ENCODE measurements at places on chromosomes 2 and 18. TPM values are rescaled to one million over a fixed set of nuclear protein-coding genes. Genes with fewer than 3 reads are reported as not detected.

The CTLA4 gene
- not detected for total RNA-seq

- DNase-seq = no peak
Measured at GRCh38 chr2:126059379-126059778, 596.6 kb upstream of the GYPC start.

The CNDP1 gene
- total RNA-seq = not detected

The MAP3K19 gene
- total RNA-seq = not detected

- DNase-seq = no peak
Measured at GRCh38 chr2:70420740-70421139, 118.9 kb upstream of the FAM136A start.

- DNase-seq = no peak
Measured at GRCh38 chr2:44759823-44760222, 181.7 kb upstream of the SIX3 start.

- no peak for DNase-seq
Measured at GRCh38 chr2:38806733-38807059, 28.7 kb downstream of the GEMIN6 start.

The CRIM1 gene
- total RNA-seq = 618 TPM

DNA sequence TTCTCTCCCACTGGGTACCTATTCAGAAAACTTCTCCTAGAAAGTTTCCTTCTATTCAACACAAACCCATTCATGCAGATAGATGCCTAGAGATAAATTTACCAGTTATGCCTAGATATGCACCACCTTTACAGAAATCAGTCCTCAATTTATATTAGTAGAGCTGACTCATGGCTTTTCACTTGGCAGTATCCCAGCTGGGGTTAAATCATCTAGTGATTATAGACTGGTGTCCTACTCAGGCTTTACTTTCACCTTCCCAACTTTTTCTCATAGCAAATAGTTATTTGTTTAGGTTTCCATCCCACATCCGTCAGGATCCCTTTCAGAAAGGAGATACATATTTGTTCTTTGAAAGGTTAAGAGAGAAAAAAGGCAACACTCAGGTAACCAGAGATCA is 124.5 kb downstream of the AQP4 start:
- no peak for DNase-seq

- no peak for DNase-seq
Measured at GRCh38 chr2:83017366-83018090, 1441.6 kb downstream of the SUCLG1 start.

The GALNT3 gene
- total RNA-seq = 3.2 TPM

The PARD6G gene
- 5.4 TPM for total RNA-seq

DNA sequence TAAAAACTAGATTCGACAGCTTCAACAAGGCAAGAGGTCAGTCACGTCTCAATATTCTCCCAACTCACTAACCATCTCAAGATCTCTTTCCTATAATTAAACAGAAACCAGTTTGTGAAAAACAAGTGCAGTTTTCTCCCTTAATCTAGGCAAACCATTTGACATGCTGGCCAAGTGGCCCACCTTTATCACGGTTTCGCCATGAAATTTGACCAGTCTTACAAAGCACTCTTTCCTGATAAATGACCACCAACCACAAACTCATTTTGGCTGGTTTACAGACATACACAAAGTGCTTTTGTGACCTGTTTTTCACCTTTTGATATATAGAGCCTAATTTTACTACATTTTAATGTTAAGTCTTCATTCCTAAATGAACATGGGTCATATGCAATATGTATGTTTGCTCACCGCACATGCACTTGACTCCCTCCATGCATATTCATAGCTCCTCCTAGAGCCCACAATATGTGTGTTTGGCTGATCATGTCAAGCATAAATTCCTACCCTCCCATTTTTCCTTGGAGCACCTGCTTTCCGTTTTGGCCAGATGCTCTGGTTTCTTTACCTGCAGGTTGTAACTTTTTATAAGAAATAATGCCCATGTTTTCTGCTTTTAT is 385.1 kb downstream of the RAD51AP2 start:
- no peak for DNase-seq

DNA sequence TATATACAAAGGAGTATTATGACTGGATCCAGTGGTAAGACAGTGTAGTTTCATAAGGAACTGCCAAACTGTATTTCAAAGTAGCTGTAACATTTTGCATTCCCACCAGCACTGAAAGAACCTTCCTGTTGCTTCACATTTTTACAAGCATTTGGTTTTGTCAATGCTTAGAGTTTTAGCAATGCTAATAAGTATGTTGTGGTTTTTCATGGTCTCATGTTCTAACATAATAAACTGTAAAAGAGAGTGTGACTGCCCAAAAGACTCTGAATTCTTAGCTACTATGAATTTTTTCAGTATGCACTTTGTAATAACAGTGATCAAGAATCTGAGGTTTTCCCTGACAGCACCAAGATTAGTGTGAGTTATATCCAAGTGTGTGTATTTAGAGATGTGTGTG is 604.2 kb downstream of the XIRP2 start:
- no peak for DNase-seq

DNA sequence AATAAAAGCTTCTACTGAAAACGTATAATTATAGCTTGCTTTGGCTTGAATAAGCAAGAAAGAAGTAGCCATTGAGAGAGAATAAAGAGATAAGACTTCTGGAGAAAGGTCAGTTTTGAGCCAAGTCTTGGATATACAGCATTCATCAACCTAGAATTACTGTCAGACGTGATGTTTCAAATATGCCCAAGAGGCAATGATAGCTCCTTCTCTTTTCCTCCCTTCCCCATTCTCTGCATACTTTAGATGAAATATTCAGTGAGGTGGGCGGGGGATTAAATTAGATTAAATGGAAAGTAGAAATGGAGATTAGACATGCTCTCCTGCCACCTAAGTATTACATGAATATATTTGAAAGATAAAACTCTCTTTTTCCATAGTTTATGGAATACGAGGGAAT is 8.7 kb downstream of the ANTXR1 start:
- no peak for DNase-seq

The KLHL14 gene
- 0.48 TPM for total RNA-seq

The SCN1A gene
- total RNA-seq = not detected

The C2orf92 gene
- 0.78 TPM for total RNA-seq

The B3GNT7 gene
- 0.44 TPM for total RNA-seq

DNA sequence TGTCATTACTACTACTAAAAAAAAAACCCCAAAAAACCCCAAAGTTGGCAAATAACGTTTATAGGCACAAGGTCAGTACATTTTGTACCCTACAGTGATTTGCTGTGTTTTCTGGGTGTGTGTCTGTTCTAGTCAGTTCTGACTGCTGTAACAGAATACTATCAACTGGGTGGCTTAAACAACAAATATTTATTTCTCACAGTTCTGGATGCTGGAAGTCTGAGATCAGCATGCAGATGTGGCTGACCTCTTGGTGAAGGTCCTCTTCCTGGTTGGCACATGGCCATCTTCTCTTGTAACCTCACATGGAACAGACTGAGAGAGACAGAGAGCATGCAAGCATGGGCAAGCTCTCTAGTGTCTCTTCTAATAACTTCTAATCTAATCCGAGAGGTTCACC is 103.1 kb downstream of the CERS6 start:
- no peak for DNase-seq

DNA sequence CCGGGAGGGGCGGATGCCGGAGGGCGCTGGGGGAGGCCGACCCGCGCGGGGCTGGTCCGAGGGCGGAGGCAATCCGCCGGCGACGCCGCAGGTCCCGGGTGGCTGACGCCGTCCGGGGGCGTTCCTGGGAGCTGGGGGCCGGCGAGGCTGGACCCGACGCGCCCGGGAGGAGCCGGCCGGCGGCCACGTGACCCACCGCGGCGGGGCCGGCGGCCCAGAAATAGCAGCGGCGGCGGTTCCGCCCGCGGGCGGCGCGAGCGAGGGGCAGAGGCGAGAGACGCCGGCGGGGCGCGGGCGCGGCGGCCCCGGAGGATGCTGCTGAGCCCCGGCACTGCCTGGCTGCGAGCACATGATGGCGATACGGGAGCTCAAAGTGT is at the start of gene RAB31:
Gene RAB31, plus strand, starts transcription at position 245 of the 377 bp plus-strand sequence. Its CDS starts 105 bp downstream, at position 350.
- DNase-seq = no peak

DNA sequence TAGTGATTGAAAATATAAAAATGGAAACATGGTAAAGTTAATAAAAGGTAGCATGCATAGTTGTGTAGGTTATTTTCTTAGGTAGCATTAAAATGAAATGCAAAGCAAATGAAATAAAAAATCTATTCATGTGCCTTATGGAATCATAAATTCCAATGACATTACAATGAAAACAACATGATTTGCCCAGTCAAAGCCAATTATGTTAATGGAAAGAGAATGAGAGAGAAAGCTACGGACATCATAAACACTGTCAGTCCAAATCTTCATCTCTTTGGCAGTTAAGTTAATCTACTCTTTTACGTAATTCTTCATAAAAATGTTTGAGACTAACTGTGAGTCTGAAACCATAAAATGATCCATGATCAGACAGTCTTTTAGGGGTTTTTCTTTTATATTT is 636.7 kb upstream of the SYT4 start:
- DNase-seq = no peak

DNA sequence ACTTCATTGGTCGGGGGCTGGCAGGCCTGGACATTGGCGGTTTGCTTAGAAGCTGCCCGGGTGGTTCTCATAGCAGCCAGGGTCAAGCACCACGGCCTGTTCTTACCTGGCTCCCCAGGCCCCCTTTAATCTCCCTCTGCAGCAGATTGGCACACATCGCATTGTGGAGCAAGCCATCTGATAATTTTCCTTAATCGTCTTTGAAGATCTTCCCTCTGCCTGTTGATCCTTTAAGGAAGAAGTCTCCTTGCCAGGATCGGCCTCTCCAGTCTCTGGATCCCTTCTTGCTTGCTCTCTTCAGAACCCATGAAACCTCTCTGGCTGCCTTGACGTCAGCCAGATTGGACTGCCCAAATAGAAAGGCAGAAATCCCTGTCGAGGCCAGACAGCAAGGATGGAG is 75.8 kb downstream of the NEDD4L start:
- no peak for DNase-seq

DNA sequence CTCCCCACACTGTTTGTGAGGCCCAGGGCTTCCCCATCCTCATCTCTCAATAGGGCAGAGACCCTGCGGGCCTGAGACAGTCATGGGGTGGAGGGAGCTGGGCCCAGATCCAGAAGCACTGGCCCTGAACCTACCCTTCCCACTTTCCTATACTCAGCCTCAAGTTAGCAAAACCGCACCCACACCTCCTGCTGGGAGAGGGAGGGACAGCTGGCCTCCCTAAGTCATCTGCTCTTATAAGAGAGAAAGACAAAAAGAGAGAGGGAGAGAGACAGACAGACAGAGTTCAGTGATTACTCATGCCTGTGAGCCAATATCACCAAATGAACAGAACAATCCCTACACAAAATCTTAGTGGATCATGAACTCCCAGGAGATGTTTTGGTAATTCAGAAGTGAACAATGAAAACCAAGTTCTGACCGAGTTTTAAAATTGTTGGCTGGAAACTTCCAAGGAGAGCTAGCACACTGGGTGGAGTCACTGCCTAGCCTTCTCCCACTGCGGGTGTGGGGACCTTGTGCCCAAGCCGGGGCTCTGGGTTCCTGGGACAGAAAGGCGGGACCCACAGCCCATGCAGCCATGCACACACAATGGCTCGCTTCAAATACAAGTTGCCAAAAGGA is 130.5 kb downstream of the PXDN start:
- DNase-seq = no peak

The NAT8 gene
- total RNA-seq = not detected

DNA sequence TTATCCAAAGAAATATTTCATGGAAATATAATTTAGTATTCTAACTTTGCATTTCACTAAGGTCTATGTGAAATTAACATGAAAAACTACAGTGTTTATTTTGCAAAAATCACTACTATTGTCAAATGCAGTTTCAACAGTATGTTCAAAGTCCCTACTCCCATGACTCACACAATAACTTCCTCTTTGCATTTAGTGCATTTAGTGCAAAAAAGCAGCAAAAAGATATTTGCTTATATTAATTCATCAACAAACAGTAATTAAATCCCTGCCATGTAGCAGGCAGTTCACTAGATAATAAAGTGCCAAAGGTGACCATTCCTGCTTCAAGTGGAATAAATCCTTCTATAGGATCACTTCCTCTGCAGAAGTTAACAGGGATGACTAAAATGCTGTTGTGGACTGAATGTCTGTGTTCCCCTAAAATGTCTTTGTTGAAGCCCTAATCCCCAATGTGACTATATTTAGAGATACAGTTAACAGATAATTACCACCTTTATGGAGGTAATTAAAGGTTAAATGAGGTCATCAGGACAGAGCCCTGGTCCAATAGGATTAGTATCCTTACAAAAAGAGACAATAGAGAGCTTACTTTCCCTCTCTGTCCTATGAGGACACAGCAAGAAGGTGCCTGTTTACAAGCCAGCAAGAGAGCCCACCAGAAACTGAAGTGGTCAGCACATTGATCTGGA is 61.7 kb downstream of the STK39 start:
- DNase-seq = no peak
